ENCODE measurements at places on chromosomes 7 and 10.
A peak's percentile ranks its signal among the peaks of the same experiment; 100 is the strongest.

GRCh38 chr7:151542606-151543130 lies 23.0 kb upstream of the RHEB start:
- peak; percentile 13 for DNase-seq

- DNase-seq, result no peak
Observed at GRCh38 chr7:2097492-2097891, 135.3 kb downstream of the MAD1L1 start.

- DNase-seq, result no peak
Observed at GRCh38 chr10:69646185-69647060, 16.4 kb downstream of the FAM241B start.

DNA sequence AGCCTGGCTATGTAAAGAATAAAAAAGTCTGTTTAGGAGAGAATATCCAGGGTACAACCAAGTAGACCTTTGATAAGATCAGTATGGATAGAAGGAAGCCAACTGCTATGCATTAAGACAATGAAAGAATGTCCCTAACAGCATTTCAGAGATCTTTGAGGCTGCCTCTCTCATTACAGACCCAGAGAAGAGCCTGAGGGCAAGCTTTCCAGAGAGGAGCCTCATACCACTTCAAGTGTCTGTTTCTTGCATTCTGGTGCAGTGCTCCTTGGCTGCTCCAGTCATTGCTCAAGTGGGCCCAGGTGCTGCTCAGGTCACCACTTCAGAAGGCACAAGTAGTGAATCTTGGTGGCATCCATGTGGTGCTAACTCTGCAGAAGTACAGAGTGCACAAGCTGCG lies 514.0 kb downstream of the PLXDC2 start:
- DNase-seq, result no peak

GRCh38 chr7:157514746-157515145 lies 177.9 kb downstream of the DNAJB6 start:
- DNase-seq, result no peak

DNA sequence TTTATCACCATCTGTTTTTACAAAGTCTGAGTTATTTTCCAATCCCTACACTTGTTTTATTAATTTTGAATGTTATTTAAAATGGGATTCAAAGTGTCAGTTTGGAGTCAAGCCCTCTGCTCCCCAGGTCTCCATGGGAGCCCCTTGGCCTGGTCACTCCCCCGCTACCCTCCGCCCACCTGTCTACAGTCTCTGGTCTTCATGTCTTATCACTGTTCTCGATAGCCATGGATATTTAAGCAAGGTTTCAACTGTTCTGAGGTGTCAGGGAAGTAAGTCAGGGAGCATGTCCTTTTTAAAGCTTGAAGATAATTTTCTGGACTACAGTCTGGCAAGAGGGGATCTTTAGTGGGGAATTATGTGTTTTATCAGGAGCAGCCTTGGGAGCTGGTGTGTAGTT lies 19.1 kb upstream of the HPS1 start:
- no peak for DNase-seq

- DNase-seq, result peak; percentile 23
Observed at GRCh38 chr10:73093922-73094850, 2.5 kb downstream of the P4HA1 start.

DNA sequence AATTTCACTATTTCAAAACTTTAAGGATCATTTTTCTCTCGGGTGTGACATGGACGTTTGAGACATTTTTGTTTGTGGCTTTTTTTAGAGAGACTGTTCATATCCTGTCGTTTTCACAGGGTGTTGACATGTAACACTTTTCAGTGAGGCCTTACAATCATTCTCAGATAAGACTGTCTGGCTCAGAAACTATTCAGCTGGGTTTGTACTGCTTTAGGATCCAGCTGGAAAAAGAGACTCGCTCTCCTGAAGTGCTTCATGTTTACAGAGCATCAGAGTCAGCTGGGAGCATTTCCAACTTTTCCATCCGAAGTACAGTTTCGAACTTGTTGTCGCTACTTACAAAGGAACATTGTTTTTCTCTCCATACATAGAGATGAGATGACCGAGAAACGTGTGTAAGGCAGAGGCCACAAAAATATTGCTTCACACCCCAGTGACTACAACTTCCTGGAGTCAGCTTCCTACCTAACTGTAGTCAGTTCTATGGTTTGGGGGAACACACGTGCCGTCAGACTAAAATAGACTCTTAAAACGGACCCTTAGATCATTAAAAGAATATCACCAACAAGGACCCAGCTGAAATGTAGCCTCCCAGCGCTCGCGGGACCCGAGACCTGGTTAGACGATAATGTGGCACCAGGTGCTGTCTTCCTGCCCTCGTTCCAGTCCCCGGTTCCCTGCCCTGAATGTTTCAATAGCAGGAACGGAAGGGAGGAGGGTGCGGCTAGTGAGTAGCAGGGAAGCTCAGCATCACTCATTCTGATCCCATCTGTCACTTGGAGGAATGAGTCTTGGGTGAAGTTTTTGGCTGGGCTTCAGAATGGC lies 78.0 kb downstream of the MKI67 start:
- peak; percentile 90 for DNase-seq

DNA sequence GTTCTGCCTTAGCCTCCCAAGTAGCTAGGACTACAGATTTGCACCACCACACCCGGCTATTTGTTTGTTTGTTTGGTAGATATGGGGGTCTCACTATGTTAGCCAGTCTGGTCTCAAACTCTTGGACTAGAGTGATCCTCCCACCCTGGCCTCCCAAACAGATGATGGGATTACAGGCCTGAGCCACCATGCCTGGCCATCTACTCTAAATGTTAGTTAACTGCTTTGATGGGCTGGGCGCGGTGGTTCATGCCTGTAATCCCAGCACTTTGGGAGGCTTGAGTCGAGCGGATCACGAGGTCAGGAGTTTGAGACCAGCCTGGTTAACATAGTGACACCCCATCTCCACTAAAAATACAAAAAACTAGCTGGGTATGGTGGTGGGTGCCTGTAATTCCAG lies 74.8 kb downstream of the SEPTIN14 start:
- no peak for DNase-seq

GRCh38 chr7:36781011-36781738 lies 56.9 kb upstream of the AOAH start:
- no peak for DNase-seq

DNA sequence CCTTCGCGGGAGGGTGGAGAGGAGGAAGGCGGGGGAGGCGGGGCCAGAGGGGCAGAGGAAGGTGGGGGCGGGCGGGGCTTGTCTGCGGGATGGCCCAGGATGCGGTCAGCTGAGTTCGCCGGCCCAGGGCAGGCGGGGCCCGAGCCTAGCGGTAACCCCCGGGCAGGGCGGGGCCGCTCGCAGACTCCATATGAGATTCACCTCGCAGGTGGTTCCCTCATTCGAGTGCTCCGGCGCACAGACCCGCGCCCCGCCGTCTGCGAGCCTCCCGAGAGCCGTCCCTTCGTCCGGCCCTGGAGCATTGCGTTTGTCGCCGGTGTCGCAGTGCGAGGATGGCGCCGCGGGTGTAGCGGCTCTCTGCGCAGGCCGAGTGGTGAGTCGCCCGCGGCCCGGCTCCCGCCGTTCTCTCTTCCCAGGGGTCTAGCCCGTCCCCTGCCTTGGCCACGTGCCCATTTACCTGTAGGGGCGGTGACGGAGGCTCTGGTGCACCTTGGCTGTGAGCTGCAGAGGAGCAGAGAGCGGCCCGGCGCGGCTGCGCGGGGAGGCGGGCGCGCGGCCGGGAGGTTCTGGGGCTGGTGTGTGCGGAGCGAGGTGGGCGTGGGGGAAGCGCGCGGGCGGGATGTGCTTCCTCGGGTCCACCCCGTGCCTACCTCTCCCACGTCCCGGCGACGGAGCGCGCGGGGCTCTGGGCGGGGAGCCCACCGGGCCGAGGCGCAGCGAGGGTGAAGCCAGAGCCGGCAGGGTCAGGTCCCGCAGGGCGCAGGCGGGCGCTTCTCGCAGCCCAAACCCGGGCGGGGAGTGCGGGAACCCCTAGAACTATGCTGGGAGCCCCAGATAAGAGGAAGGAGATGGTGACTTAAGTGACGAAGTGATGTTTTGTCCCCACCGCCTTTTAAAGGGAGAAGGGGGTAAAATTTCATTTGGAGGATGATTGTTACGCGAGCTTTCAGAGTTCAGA lies at the start of gene UPP1:
Gene UPP1 (plus strand): TSS at position 220 of the 958 bp plus-strand sequence. CDS start 5,519 bp downstream, outside the sequence.
- no peak for DNase-seq
